Stimulated activated CD8-positive, alpha-beta memory T cell treated with anti-CD3 and anti-CD28 coated beads, Interleukin-7, amount 100 ng/mL, for 4 hours (primary cell): ENCODE measurements at places on chromosomes 1 and 21.

- DNase-seq = no peak
Observed at GRCh38 chr1:216814576-216815259, 91.5 kb upstream of the ESRRG start.

DNA sequence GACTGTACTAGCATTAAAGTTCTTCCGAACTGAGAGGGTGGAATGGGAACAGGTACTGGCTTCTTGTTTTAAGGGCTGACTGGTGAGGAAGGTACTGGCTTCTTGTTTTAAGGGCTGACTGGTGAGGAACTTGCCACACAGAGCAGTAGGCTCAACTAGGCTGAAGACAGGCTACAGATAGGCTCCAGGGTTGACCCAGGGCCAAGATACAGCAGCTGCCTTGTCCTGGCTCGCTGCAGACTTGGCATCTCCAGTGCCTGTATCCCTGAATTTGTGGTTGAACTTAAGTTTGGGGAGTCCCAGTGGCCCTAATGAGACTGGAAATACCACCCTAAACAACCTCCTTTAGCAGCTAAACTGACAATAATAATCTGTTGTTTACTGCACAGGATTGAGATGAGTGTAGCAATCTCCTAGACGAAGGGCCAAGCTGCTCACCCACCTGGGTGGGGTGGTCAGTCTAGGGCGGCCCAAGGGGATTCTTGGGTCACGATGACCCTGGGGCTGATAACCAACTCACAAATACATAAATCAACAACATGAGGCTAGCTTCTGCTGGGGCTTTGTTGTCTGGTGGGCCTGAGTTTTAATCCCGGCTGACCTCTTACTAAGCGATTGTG lies 227.1 kb downstream of the DISC1 start:
- no peak for DNase-seq

- no peak for DNase-seq
Observed at GRCh38 chr1:8382608-8383505, 64.9 kb downstream of the SLC45A1 start.

- DNase-seq = no peak
Observed at GRCh38 chr1:18724801-18725200, 94.2 kb downstream of the PAX7 start.

GRCh38 chr21:31141389-31142000 lies 103.2 kb upstream of the KRTAP19-8 start:
- no peak for DNase-seq

DNA sequence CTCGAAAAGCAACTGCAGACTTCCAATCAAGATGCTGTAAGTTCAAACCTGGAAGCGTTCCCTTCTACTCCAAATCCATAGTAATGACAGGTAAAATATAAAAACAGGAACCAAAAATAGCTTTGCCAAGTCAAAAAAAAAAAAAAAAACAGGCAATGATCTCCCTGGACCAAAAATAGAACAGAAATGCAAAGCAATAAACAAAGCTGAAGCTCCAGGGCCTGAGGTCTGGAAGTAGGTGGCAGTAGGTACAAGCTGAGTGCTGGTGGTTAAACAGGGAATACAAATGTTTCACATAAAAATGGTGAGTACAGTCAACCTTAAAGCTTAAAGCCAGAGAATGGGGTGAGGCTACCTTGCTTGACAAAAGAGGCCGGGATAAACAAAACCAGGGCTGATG lies 610.8 kb downstream of the SMYD3 start:
- DNase-seq = no peak

DNA sequence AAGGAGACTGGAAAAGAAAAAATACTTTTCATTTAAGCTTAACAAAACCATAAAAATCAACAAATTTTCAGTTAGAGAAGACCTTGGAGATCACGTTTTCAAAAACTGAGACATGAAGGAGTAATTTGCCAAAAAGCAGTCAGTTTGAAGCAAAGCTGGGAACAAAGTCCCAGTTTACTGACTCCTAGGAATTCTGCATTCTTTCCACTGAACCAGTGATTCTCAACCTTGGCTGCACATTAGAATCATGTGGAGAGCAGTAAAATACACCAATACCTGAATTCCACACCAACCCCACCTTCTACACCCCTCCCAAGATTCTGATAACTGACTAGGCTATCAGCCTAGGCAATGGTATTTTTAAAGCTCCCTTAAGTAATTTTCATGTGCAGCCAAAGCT lies 73.5 kb downstream of the PRPF38A start:
- DNase-seq = no peak

DNA sequence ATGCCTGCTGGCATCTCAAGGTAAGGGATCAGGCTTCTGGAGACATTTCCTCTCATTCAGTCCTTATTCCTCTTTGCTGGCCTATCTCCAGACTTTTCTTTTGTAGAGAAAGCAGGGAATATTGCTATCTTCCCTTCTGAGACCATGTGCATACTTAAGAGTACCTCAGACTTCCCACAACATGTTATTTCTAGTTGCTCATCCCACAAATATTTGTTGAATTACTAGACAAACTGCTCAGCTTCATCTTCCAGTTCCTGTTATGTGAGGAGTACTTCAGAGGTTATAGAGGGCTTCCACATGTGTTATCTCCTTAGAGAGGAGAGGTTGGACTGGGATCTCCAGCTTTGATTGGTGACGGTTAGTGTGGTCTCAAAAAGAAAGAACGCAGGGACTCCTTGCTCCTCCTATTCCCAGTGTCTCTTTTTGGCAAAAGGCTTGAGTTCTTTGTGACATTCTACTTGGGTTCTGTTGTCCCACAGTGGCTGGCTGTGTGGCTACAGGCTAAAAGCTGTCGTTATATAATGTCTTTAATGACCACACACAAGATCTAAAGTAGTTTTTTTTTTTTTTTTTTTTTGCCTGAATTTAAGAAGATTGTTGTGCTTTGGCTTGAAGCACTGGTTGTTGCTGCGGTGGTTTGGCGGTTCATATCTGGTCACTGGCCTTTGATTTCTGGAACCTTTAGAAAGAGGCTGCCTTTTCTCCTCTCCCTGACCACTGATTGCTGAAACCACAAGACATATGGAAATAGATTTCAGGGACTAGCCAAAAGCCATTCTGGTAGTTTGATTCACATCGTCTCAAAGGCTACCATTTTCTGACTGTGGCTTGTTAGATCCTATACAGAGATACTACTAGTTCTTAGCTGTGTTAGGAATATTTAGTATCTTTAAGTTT lies 78.7 kb downstream of the FGGY start:
- no peak for DNase-seq

DNA sequence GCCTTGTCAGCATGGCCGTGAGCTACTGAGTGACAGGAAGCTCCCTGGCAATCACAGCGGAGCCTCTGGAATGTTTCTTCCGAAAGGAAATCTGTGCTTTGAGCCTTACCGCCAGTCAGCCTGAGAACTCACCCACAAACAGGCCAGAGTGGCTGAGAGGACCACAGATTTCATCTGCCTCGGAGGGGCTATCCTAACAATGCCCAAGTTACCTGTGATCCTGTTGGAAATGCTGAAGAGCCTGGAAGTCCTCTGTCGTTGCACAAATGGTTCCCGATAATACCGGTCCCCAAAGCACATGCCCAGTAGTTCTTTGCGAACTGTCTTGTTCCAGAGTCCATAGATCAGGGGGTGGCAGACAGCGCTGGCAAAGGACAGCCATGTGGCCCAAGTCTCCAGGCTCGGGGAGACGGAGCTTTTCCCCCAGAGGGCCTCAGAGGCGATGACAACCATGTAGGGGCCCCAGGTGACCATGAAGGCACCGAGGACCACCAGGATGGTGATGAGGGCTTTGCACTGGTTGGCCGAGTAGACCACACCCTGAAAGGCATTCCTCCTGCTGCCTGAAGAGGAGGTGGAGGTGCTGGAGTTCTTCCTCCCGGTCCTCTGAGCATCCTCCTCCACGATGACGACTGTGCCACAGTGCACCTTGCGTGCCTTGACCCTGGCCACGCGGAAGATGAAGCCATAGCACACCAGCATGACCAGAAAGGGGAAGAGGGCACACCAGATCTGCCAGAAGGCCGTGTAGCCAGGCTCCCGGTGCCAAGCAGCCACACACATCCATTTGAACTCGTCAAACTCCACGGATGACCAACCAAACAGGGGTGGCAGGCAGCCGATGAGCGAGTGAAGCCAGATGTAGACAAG lies 40.2 kb downstream of the GPR161 start:
- no peak for DNase-seq

GRCh38 chr21:29550205-29550604 lies 251.5 kb downstream of the BACH1 start:
- no peak for DNase-seq

DNA sequence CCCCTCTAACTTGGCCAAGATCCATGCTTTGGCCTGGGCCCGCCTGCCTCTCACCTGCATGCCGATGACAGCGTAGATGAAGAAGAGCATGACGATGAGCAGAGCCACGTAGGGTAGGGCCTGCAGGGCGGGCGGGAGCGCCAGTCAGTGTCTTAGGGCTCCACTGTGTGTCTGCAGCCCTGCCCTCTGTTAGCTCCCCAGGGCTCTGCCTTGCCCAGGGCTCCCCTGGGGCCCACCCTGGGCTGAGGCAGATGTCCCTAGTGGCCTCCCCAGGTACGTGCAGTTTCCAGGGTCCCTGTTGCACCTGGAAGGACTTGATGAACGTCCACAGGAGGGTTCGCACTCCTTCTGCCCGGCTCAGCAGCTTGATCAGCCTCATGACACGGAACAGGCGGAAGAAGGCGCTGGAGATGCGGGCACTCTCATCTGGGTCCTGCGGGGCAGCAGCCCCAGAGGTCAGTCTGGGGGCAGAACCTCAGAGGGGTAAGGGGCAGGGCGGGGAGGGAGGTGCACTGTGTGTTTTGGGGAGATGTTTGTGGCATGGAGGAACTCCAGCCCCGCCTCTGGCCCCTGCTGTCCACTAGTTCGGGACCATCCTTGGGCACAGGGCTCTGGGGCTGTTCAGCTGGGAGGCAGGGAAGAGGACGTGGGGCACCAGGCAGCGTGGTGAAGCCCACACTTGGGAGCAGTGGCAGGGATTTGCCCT lies 29.8 kb upstream of the KIF21B start:
- no peak for DNase-seq

DNA sequence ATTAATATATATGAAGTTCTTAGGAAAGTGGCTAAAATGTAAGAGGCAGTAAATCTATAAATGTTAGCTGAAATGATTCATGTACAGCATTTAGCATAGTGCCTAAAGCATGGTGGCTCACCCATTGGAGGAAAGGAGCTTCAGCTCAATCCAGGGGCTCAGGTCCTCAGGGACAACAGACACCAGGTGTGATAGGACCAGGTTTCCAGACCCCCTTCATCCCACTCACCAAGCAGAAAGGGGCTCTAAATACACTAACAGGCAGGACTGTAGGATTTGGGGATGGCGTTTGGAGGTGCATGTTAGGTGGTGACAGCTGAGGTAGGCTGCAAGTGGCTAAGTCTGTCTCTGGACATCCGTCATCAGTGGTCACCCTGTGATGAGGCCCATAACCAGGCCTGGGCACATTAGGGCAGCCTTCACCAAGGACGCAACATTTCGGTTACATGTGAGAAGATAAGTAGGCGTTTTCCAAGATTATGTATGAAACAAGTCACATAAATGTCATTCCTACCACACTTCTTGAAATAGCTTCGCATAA lies 233.1 kb downstream of the C1orf94 start:
- DNase-seq = no peak

GRCh38 chr1:160097151-160097910 lies 1.1 kb downstream of the IGSF8 start:
- no peak for DNase-seq

- DNase-seq = no peak
Observed at GRCh38 chr1:53459321-53460175, at the start of gene DMRTB1. TSS of gene DMRTB1 (plus strand) at chr1:53459399. CDS start at chr1:53459454, 55 bp downstream.

- no peak for DNase-seq
Observed at GRCh38 chr21:42356650-42357049, 5.9 kb upstream of the TFF2 start.

DNA sequence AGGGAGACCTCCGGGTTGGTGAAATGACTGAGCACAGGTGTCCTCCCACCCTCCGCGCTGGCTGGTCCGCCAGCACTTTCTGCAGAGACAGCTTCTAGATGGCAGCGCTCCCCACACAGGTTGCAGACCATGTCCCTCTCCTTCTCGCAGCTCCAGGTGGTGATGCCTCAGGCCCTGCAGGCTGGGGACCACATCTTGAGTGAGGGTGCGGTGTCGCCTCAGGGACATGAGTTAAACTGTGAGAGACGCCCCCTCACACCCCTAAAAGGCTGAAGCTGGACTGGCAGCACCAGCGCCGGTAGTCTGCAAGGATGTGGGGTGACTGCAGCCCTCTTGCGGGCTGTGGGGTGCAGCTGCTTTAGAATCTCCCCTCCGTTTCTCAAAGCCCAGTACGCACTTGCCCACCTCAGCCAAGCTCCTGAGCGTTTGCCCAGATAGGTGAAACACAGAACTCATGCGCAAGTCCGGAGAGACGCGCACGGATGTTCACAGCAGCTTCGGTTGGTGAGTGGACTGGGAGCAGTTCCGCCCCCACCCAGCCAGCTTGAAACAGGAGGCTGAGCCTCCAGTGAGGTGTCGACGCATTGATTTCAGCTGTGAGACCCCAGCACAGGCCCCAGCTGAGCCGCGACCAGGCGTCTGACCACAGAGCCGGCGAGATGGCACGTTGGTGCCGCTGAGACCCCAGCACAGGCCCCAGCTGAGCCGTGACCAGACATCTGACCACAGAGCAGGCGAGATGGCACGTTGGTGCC lies 28.6 kb downstream of the COL6A1 start:
- DNase-seq = no peak

DNA sequence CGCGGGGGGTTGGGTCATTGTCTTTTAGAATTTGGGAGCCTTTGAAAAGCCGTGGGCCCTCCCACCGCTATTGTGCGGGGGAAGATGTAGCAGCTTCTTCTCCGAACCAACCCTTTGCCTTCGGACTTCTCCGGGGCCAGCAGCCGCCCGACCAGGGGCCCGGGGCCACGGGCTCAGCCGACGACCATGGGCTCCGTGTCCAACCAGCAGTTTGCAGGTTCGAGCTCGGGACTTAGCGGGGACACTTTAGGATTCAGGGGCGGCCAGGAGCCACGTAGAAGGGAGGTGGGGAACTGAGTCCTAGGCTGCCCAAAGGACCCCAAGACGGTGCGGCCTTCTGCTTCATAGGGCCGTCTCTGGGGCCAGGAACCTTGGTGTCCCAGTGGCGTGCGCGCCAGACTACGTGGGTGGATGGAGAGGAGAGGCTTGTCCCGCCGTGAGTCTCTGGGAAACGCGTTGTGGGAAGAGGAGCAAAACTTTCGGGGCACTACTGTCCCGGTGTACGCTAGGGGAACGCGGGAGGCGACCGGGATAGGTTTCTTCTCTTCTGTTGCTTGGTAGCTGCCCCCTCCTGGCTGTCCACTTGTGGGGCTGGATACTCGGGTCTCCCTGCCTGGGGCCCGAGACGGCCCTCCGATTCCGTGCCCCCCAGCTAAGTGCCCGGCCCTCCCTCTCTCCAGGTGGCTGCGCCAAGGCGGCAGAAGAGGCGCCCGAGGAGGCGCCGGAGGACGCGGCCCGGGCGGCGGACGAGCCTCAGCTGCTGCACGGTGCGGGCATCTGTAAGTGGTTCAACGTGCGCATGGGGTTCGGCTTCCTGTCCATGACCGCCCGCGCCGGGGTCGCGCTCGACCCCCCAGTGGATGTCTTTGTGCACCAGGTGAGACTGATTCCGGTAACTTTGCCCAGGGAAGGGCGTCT lies at the start of gene LIN28A:
TSS of gene LIN28A (plus strand) at position 112 of the 918 bp plus-strand sequence. CDS start at position 187, 75 bp downstream.
- DNase-seq = no peak
